ENCODE measurements at places on chromosomes 1 and 21.

- no peak for DNase-seq
Measured at GRCh38 chr1:107679411-107679953, 285.5 kb downstream of the VAV3 start.

- no peak for DNase-seq
Measured at GRCh38 chr1:147169840-147170674, 2.2 kb downstream of the PRKAB2 start.

DNA sequence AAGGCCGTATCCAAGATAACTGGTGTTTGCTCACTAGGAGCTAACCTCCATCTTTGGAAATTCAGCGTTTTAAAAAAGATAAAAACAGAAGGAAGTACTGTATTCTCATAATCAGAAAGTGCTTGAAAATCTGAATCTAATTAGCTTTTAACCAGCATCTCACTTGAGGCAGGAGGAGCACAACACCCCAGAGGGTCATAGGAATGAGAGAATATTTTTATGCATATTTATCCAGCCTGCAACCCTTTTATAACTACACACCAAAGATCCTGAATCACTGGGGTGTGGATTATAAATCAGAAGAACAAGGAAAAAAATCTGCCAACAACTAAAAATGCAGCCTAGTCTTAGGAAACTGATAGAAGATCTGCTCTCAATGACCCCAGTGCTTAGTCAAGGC is 68.0 kb upstream of the PTCH2 start:
- no peak for DNase-seq

GRCh38 chr1:214553142-214553710 is 1.8 kb upstream of the PTPN14 start:
- DNase-seq: no peak

DNA sequence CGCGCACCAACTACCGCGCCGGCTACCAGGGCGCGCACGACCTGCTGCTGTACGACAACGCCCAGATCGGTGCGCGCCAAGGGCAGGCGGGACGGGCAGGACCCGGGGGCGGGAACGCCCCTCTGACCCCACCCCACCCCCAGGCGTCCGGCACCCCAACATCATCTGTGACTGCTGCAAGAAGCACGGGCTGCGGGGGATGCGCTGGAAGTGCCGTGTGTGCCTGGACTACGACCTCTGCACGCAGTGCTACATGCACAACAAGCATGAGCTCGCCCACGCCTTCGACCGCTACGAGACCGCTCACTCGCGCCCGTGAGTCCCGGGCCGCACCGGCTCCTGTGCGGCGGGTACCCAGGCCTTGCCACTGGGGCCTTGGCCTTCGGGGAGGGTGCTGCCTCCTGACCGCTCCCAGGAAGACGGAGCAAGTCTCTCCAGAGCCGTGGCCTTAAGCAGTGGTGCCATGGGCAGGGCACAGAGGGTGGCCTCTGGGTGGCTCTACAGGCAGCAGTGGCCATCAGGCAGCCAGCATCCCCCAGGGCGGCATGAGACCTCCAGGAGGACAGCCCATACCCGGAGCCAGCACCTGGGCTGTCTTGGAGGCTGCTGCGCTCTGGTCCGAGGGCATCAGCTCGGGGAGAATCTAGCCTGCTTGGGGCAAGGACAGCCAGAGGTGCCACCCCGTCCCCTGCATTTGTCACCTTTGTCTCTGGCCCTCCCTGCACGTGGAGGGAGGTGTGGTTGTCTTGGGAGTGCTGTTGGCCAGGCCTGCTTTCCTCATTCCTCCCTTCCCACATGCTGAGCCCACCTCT is 8.1 kb upstream of the MMP23B start:
- DNase-seq: no peak

Measured in GOT3 (cell line).